ENCODE measurements at places on chromosomes 4 and X.

GRCh38 chrX:150543230-150544155, 24.9 kb upstream of the MTM1 start:
- DNase-seq: no peak

DNA sequence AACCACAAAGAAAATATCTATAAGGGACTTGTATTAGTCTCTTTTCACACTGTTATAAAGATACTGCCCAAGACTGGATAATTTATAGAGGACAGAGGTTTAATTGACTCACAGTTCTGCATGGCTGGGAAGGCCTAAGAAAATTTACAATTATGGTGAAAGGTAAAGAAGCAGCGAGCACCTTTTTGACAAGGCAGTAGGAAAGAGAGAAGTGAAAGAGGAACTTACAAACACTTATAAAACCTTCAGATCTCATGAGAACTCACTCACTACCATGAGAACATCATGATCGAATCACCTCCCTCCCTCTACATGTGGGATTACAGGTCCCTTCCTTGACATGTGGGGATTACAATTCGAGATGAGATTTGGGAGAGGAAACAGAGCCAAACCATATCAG, 856.0 kb downstream of the TRAM1L1 start:
- no peak for DNase-seq

DNA sequence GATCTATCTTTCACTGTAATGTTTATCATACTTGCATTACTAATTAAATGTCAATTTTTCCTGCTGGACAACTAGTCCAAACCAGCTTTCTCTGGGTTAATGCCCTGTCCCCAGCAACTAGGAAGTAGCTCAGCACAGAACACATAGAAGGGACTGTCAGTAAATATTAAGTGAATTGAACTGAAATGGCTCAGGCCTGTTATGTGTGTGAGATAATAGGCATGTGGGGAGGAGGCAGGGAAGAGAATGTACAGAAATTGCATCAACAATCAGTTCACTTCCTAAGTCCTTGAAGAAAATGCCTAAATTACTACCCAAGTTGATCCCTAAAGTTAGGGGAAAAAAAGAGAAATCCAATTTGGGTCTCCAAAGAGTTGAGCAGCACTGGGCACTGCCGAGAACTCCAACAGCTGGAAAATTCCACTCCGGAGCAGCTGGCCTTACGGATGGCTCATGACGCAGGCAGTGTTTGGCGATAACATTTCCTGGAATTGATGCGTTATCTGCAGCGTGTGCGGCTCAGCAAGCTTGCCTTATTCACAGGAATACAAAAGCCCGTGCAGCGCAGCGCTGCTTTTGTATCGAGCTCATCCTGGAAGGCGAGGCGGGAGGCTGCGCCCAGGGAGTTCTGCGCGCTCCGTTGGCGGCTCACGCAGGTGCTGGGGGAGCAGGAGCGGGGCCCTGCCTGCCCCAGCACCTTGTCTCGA, 297.3 kb upstream of the LCORL start:
- no peak for DNase-seq

DNA sequence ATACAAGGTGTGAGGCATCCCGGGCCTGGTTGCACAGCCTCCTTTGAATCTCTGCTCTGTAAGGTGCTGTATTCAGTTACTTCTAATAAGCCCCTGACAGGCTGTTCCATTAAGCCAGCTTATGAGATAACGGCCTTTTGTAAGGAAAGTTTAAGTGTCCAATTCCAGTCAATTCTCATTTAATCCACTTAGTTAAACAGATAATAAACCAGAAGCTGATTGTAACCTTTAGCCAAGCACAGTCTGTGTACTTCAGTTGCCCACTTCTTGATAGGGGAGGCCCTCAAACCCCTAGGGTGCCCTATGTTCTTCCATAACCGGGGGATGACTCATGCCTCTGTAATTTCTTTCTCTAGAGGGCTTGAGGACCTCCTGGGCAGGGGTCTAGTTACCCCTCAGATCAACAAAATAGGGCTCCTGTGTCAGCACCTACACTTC, 63.4 kb downstream of the RASL11B start:
- DNase-seq: no peak

- no peak for DNase-seq
These were observed 13.4 kb downstream of the SLC10A7 start for GRCh38 chr4:146508229-146508939.
